AG20443 (cell line): ENCODE measurements at places on chromosomes 2 and 18.

DNA sequence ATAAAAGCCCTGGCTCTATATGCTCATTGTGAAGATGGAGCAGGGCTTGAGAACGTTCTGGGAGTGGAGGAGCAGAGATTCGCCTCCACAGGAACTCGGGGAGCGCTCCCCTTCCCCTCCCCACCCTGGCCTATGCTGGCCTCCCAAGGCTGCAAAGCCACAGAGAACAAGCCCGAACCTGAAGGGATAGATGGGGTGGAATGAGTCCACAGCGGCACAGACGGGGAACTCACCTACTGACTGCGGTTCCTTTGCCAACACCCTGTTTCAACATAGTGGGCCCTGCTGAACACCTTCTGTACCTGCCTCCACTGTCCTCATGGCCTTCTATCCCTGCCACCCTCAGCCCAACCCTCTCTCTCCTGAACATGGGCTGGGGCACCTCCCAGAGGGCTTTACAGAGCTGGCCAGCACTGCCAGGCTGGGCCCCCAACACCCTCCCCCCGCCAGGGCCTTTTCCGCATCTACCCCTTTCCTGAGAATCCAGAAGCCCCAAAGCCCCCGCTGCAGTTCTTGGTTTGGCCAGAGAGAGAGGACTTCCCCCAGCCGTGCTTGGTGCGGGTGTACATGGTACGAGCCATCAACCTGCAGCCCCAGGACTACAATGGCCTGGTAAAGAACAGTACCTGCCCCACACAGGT is 41.5 kb downstream of the LMAN2L start:
- no peak for DNase-seq

- DNase-seq, result no peak
These were observed 130.6 kb downstream of the CABLES1 start for GRCh38 chr18:23265682-23266399.

- no peak for DNase-seq
These were observed 234.0 kb downstream of the FAM210A start for GRCh38 chr18:13492314-13492713.

DNA sequence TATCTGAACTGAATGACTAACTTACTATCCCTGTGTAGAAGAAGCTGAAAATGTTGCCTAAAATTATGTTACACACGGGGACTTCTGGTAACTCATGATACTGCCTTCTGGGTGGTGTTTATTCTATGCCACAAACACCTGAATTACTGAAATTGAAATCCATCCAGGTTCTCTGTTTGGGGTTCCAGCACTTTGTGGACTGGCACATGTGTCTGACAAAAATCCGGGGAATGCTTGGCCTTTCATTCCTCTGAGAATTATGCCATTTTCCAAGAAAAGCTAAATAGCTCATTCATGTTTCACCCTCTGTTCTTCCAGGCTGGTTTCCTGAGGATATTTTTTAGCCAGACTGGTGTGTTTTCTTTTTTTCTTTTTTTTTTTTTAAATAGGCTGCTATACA is 59.5 kb upstream of the POU3F3 start:
- DNase-seq, result peak; percentile 19

DNA sequence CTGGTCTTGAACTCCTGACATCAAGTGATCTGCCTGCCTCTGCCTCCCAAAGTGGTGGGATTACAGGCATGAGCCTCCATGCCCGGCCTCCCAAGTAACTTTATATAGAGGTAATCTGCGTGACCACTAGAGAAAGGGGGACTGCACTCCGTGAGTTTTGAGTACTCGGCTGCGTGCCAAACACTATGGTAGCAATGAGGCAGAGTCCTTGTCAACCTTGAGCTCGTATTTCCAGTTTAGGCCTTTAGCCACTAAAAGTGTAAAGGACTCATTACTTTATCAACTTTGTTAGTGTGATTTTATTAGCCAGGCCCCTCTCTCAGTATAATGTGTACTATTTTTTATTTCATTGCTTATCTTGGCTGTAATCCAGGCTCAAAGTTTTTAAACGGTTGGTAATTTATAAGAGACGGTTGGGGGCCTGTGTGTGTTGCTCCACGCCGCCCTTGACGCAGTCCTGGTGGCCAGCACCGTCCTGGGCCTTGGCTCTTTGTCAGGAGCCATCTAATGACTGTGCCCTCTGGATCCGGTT is 56.2 kb downstream of the ZCCHC2 start:
- no peak for DNase-seq

DNA sequence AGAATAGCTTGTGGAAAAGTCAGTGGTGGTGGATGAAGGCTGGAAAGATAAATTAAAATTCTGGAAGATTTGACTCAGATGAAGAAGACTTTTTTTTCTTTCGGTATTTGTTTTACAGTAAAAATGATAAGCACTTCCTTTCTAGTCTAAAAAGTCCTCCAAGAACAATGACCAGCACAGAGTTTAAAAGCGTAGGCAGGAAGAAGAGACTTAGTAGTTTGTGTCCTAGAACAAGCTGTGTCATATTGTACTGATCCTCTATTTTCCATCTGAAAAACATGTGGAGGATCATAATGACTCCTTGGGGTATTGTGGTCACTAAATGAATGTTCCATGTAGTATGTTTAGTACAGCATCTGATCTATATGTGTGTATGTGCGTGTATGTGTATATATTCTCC is 132.4 kb upstream of the FSHR start:
- no peak for DNase-seq

GRCh38 chr2:123839326-123839725 is 185.8 kb upstream of the CNTNAP5 start:
- no peak for DNase-seq
